A549 (cell line): ENCODE measurements at places on chromosomes 12 and 14. TPM values are rescaled to one million over a fixed set of nuclear protein-coding genes. Genes with fewer than 3 reads are reported as not detected.
A peak's percentile ranks its signal among the peaks of the same experiment; 100 is the strongest.

- DNase-seq: no peak
These were observed 69.7 kb downstream of the ARF6 start for GRCh38 chr14:49962621-49963020.

DNA sequence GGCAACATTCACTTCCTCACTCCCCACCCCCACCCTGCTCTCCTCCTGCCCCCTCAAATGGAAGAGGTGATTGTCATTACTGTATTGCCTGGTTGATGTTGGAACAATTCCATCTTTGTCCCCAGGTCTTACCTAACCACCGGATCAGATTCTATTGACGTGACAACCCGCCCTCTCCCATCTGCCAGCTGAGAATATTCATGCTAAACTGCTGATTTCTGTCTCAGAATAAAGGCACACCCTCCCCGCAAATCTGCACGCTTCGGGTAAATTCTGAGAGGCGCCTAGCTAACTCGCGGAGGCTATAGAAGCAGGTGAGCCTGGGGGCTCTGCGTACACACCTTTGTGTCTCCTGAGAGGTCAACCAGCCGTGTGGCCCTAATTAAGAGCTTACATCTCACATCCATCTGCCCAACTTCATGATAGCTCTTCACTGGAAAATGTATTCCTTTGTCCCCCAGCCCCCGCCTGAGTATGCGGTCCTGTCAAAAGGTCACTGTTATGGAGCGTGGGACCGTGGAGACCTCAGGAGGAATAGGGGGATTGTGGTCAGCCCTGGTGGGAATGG is 1054.3 kb downstream of the VRK1 start:
- no peak for DNase-seq

Gene APOF
- not detected in 3 replicates for polyA plus RNA-seq

GRCh38 chr14:30808576-30808975 is 65.8 kb upstream of the COCH start:
- no peak for DNase-seq

GRCh38 chr14:40133463-40133862 is 701.2 kb upstream of the FBXO33 start:
- DNase-seq: no peak

DNA sequence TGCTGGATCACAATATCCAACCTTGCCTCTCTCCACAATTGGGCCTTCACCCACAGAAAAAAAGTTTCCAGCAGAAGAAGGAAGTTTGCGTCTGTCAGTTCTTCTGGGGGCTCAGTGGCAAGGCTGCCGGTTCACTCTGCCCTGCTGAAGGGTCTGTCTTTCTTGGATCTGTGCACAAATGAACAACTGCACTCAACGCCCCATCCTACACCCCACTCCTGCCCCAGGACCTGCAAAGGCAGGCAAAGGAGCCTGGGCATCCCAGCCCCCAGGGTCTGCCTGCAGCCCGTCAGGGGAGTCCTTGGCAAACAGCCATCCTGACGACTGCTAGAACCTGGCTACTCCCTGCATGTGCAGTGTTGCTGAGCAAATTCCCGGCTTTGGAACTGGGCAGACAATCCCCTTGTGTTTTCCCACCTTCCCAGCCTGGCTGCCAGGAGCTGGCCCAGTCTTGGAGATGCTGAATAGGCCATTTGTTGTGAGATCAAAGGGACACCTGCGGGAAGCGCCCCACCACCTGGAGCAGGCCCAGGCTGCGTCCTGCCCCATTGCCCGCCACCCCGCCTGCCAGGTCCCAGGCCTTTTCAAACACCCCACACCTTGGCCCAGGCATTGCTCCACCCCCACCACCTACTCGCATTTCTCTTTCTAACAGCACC is 311.9 kb downstream of the BCL11B start:
- no peak for DNase-seq

Gene STAC3
- polyA plus RNA-seq: 0.43 to 0.59 TPM (median 0.54 TPM) in 3 replicates

Gene EMP1
- polyA plus RNA-seq: 17.3 to 27.0 TPM (median 19.2 TPM) in 3 replicates

- DNase-seq: no peak
These were observed 784 bp downstream of the RPL6 start for GRCh38 chr12:112408621-112409020.

GRCh38 chr12:3704512-3705353 is 48.2 kb downstream of the CRACR2A start:
- DNase-seq: no peak

Gene CCDC197
- polyA plus RNA-seq: not detected in 3 replicates

Gene NINJ2
- polyA plus RNA-seq: 0.67 to 0.76 TPM (median 0.70 TPM) in 3 replicates

Gene BHLHE41
- 0.52 to 1.1 TPM (median 0.81 TPM) in 3 replicates for polyA plus RNA-seq

- no peak for DNase-seq
These were observed 1.2 kb downstream of the GNPNAT1 start for GRCh38 chr14:52790011-52790755.

DNA sequence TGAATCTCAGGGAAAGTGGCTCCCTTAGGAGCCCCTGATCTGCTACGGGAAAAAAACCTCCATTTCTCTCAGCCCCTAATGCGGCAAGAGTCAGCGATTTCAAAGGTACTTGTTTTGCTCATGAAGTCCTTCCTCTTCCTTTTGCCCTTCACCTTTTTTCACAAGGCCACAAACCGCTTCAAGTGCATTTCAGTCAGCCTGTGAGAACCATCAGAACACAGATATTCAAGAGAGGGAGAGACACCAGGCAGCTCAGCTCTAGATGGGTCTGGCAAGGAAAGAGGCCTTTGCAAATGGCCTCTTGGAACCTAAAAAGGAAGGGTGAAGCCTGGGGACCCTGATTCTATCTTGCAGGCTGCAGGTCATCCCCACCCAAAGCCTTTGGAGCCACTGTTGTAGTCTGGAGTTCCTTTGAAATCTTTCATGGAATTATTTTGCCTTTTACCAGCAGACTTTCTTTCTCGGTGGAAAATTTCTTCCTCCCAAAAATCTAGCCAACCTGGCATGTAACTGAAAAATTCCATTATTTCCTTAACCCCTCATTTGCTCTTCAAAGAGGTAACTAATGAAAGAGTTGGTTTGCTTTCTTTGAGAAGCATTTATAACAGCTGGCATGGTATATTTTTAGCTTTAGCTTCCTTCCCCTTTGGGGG is 145.0 kb downstream of the SAMD4A start:
- no peak for DNase-seq

- no peak for DNase-seq
These were observed 6.8 kb downstream of the OR10A7 start for GRCh38 chr12:55227643-55228042.

DNA sequence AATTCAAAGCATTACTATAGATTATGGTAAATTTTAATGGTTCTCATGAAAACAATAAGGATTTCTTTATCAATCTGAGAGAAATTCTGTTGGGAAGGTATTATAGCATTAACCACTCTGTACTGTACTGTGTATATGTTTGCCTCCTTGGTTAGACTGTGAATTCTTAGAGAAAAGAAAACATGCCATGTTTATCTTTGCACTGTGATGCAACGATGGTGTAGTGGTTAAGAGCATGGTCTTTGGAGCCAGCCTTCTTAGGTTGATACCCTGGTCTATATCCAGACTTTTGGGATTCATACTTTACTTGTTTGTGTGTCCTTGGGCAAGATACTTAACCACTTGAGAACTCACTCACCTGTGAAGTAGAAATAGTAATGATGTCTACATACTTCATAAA is 32.2 kb upstream of the NUBPL start:
- DNase-seq: no peak

DNA sequence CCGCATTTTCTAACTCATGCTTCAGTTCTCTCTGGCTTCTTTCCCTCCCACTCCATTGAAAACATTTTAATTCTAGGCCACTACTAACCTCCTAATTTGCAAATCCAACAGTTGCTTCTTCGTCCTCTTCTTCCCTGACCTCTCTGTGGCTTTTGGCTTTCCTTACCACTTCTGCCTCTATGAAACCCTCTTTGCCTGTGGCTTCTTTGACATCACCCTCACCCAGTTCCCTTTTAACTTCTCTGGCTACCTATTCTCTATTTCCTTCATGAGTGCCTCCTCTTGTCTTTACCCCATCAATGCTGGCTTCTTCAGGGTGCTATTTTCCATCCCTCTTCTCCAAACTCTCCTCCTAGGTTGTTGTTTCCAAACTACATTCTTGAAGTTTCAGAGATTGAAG is 4.4 kb upstream of the HCFC2 start:
- no peak for DNase-seq

DNA sequence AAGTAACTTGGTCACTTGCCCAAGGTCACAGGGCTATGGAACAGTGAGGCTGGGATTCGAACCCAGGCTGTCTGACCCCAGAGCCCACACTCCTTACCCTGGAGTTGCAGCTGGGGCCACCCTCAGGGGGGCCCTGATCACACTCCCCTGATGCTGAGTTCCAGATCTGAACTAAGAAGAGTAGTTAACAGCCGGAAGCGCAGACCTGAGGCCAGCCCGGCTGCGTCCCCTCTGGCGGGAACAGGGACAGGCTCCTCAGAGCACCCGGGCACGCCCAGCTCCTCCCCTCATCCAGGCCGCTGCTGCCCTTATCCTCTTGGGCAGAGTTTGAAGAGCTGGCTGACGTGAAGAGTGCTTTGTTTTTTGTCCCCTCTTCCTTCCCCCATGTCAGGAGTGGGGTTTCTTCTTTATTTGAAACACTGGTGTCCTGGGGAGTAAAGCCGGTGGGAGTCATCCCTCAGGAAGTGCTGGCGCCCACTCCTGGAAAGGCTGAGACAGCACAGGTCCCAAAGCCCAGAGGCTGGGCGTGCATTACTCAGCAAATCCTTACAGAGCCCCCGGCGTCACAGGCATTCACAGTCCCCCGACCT is 8.7 kb downstream of the PHB2 start:
- DNase-seq: peak; percentile 89

DNA sequence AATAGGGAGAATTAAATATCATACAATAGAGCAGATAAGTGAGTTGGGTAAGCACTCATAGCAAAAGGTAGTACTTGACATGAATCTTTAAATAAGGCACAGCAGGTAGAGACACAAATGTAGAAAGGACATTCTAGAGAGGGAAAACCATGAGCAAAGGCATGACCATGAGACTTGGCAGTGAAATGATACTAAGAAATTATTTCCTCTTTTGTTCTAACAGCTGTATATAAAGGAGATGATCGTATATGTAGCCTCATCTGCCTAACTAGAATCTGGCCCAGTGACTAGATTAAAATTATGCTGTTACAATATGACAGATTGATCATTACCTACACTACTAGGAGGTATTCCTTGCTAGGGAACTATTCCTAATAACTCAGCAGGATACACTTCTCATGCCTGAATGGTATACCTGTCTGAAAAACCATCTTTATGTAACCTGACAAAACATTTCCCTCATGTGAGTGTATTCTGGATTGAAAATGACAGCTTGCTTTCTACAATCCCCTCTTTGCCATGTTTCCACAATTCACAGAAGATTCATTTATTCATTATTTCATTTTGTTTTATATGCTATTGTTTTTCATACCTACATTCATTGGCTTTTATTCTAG is 725.7 kb downstream of the C12orf50 start:
- no peak for DNase-seq

Gene MYO1H
- polyA plus RNA-seq: not detected in 3 replicates

- DNase-seq: peak; percentile 38
These were observed 369.0 kb upstream of the FAR2 start for GRCh38 chr12:28780096-28780495.

- DNase-seq: no peak
These were observed 33.1 kb downstream of the DAAM1 start for GRCh38 chr14:59221568-59221967.

DNA sequence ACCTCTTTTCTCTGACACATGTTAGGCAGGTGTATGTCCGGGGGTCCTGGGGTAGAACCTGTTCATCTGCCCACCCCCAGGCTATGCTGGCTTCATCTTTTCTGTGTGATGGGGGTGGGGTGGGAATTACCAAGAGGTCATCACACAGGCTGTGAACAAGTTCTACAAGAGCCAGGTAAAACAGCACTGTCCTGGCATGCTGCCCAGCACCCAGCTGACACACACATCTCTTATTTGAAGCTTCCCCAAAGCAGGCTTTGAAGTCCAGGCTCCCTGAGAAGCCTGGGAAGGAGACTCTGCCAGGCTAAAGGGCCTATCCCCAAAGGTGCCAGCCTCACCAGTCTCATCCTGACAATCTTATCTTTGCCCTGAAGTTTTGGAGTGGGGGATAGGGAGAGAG is 141.1 kb downstream of the ALG10 start:
- DNase-seq: no peak

Gene KRT7
- polyA plus RNA-seq: 3,055 to 3,652 TPM (median 3,189 TPM) in 3 replicates

Gene GARIN6
- not detected in 3 replicates for polyA plus RNA-seq

GRCh38 chr12:7210642-7211151 is 21.2 kb downstream of the PEX5 start:
- no peak for DNase-seq

DNA sequence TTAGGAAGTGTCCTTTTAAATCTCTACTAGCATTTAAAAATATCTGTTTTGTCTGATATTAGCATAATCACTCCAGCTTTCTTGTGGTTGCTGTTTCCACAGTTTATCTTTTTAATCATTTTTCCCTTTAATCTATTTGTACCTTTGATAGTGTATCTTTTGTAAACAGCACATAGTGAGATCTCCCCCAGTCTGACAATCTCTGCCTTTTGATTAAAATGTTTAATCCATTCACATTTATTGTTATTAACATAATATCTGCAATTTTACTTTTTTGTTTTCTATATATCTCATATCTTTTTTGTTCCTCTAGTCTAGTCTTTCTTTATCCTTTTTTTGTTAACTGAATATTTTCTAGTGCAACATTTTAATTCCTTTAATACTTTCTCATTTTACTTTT is 104.2 kb downstream of the RPS6KA5 start:
- no peak for DNase-seq
